ENCODE measurements at places on chromosomes 7 and 10.

DNA sequence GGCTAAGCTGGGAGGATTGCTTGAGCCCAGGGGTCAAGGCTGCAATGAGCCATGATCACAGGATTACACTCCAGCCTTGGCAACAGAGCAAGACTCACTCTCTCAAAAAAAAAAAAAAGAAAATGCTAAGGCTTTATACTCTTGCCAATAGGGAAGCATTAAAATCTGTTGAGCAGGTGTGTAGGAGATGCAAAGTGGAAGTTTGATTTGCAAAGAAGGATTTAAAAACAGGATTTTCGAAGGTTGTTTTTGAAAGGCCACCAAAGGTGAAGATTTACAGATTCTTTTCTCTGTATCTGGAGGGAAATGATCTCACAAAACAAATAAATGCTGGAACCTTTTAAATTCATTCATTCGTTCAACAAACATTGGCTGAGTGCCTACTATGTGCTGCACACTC, 8.6 kb upstream of the PDE1C start:
- no peak for DNase-seq

DNA sequence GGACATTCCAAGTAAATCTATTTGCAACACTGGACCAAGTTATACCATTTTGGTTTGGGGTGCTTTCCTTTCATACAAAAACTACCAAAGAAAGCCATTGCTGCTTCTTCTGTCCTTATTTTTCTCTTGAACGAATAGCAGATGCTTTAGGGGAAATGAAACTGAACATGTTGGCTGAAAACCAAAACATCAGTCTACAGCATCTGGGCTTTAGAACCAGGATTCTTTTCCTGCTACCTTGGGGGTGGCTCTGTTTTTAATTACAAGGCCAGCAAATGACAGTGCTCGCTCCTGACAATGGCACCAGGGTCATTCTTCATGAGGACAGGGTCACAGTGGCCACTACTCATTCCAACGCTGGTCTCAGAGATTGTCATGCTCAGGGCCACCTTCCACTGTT, 80.3 kb downstream of the WDR11 start:
- DNase-seq = no peak

- no peak for DNase-seq
These were observed 615.4 kb downstream of the DNAJB6 start for GRCh38 chr7:157952050-157952667.

- DNase-seq = no peak
These were observed 75.3 kb upstream of the GRB10 start for GRCh38 chr7:50857804-50858489.

DNA sequence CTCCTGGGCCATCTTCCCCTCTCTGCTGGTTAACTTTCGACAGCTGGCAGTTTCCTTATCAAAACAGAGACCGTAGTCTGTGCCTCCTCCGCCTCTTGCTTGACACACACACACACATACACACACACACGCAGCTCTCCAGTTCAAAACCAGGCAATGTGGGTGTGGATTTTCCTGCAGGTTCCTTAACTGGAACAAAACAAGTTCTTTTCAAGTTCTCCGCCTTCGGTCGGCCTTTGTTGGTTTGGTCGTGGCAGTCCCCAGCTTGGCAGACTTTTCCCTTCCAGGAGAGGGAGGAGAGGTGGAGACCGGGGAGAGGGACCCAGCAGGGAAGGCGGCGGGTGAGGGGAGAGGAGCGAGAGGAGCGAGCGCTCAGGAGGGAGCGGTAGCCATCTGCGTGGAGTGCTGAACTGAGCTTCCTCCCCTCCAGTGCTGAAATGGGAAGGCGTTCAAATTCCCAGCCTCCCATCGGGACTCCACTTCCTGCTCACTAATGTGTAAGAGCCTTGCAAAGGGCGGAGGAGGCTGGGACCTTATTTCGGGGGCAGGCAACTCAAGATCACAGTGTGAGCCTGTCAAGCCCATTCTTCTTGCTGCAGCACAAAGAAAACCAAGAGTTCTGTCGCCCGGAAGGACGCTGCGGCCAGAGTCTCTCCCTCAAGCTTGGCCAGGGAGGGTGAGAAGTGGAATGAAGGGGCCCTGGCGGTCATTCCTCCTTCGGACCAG, 120.6 kb downstream of the PRPF18 start:
- peak; percentile 5 for DNase-seq

- DNase-seq = no peak
These were observed 36.1 kb upstream of the ADD3 start for GRCh38 chr10:109971634-109972033.

DNA sequence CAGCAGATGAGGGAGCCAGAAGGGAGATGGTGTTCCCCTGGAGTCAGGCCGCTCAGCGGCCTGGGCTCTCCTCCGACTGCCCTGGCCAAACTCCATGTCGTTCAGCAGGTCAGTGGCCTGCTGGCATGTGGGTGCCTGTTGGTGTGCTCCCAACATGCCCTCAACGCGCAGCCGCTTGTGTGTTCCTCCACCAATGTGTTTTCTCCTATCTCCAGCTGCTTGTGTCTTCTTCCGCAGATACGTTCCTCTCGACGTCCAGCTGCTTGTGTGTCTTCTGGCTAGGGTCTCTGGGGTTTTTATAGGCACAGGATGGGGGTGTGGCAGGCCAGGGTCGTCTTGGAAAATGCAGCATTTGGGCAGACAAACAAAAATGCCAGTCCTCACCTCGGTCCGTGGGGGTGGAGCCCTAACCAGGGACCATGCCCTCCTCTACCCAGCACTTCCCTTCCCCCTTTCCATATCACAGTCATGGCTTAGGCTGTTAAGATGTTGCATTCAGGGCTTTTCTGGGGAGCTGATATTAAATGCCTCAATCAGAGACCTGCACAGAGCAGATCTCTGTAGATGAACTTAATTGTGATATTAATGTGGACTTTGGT, 111.6 kb downstream of the TMEM178B start:
- DNase-seq = no peak

DNA sequence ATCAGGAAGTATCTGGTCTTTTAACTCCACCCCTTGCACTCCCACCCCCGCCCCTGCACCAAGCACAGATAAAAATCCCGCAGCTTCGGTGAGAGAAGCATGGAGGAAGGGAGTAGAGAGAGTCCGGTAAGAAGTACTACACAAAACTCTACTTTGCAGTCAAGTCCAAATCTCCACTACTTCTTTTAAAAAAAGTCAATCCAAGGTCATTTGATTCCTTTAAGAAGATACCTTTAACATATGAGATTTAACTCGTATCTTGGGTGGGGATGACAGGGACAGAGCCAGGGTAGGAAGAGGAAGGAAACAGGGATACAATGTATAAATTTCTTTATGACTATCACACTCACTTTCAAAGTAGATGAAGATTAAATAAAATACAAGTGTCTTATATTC, 132.1 kb downstream of the NRBF2 start:
- peak; percentile 66 for DNase-seq

- no peak for DNase-seq
These were observed 137.9 kb upstream of the CCDC6 start for GRCh38 chr10:60044242-60044641.

DNA sequence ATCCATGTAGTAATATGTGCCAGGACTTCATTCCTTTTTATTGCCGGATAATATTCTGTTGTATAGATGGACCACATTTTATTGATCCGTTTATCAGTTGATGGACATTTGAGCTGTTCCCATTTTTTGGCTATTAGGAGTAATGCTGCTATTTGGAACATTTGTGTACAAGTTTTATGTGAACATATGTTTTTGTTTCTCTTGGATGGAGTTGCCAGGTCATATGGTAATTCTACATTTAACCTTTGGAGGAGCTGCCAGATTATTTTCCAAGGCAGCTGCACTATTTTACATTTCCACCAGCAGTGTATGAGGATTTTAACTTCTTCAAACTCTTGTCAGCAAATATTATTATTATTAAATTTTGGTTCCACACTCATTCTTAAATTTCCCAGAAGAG, 59.2 kb downstream of the C10orf90 start:
- no peak for DNase-seq

DNA sequence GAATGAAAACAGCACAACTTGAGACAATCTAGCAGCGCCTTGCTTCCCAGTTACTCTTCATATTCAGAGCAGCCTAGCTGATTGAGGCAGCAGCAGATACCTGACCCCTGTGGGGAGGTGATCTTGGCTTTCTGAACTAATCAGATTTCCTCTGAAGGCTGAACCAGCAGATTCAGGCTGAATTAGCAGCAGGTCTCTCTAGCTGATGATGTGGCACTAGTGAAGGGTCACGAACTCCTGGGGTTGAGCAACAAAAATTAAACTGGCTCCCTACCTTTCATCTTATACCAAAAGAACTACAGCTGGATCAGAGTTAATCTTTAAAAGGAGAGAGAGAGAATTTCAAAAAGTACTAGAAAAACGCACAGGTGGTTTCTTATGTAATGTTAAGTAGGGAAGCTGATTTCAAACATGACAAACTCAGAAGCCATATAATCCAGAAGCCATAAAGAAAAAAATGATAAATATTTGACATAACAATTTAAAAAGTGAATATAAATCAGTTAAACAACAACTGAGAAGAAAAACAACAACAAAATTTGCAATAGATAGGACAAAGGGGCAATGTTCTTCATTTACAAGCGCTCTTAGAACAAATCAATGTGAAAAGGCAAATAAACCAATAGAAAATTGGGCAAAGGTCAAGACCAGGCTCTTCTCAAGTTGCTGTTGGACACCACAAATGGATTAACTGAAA, 13.5 kb downstream of the SLC25A13 start:
- DNase-seq = no peak

- DNase-seq = no peak
These were observed 45.1 kb upstream of the ADAM12 start for GRCh38 chr10:126433351-126433750.

- no peak for DNase-seq
These were observed 21.6 kb upstream of the ASL start for GRCh38 chr7:66054063-66054462.

GRCh38 chr7:151686016-151686766, 166.5 kb upstream of the RHEB start:
- no peak for DNase-seq

DNA sequence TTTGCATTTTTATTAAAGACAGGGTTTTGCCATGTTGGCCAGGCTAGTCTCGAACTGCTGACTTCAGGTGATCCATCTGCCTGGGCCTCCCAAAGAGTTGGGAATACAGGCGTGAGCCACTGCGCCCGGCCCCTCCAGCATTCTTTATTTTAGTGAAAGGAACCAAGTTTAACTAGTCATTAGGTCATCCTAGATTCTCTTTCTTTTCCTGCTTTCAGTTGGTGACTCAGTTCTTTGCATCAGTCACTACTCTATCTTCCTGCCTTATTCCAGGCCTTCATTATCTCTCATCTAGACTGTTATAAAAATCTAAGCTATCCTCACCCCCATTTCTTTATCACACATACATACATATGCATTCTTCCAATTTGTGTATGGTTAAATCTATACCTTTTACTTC, 63.7 kb downstream of the PRSS58 start:
- no peak for DNase-seq

GRCh38 chr7:143490717-143491306, 13.1 kb downstream of the TAS2R41 start:
- no peak for DNase-seq

DNA sequence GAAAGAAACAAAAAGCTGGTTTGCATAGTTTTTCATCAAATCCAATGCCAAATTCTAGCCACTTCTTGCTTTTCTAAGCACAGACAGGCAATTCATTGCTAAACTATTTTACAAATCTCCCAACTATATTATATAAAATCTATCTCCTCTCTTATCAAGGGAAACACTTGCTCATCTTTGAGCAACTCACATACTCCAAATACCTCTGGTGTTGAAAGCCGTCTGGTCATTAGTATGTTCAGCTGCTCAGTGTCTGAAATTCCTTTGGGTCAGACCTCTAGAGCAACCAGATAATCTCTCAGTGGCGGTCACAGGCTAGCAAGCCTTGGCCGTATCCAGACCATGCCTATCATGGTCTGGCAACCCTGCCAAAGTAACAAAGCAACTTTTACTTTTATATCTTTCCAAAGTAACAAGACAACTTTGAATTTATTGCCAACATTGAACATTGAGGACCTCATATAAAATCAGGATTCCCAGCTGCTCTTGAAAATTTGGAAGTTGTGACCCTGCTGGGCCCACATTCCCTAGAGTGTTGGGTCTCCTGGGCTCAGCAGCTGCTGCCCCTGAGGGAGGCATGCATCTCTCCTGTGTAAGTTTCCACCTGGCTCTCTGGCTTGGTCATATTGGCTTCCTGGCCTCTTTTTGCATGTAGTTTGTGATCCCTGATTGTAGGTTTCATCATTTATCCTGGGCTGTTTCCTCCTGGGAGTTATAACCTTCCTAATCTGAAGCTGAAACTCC, 56.8 kb upstream of the LANCL2 start:
- DNase-seq = no peak

GRCh38 chr7:3989723-3990122, 688.7 kb downstream of the SDK1 start:
- no peak for DNase-seq

DNA sequence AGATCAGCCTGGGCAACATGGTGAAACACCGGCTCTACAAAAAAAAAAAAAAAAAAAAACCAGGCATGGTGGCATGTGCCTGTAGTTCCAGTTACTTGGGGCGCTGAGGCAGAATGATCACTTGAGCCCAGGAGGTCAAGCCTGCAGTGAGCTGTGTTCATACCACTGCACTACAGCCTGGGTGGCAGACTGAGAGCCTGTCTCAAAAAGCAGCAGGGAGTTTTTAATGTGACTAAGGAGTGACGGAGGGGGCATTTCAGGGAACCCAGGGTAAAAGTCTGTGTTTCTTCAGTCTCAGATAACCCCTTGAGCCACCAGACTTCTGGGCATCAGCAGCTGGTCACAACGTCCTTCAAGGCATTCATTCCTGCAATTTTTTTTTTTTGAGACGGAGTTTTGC, 2.2 kb upstream of the C10orf95 start:
- no peak for DNase-seq

Measured in CD4-positive, alpha-beta memory T cell (primary cell).